ENCODE measurements at places on chromosomes 3 and 15. TPM values are rescaled to one million over a fixed set of nuclear protein-coding genes. Genes with fewer than 3 reads are reported as not detected.
A peak's percentile ranks its signal among the peaks of the same experiment; 100 is the strongest.

DNA sequence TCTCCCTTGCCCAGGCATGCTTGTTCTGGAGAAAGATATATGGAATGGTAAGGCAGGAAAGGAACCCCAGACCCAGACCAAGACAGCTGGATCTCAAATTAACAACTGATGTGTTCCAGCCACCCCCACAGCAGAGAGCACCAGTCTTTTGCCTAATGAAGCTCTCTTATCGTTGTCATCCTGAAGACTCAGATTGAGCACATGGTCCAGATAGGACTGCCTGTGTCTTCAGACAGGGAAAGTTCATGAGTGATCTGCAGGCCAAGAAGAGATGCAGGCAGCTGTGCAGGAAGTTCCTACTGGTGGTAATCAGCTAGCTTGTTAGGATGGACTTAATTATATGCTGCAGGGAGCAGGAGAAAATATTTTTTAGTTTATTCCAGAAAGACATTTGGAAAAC lies 53.3 kb downstream of the PPP2R3A start:
- no peak for DNase-seq

DNA sequence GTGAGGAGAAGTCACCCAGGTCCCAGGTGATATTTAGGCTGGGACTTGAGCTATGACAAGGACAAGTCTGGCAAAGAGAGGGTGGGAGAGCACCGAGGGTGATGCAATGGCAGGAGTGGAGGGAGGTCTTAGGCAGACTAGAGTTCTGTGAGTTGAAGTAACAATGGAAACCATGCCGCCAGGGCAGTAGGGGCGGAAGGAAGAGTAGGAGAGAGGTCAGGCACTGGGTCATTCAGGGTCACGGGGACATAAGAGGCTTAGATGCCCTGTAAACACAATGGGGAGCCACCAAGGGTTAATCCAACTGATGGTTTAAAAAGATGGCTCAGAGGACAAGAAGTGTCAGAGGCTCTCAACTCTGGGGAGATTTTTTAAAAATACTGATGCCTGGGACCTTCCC lies 199.7 kb upstream of the LRTM1 start:
- peak; percentile 18 for DNase-seq

DNA sequence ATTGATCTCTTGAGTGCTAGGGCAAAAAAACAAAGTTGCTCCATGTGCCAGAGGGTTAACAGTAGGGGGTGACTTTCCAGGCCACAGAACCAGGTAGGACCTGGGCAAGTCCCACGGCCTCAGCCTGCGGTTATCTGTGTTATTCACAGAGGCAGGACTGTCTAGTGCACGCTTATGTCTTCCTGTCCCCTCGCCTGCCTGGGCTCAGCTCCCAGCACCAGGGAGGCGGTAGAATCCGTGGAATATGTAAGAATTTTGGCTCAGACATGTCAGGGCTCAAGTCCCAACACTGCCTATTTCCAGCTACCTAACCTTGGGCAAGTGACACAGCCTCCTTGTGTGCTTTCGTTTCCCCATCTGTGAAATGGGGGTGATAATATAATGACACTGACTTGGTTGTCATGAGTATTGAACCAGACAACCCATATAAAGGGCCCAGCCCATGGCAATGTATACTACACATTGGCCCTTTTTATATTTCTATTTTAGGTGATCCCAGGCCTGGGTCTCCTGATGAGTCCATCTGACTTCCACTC lies 44.3 kb upstream of the FLNB start:
- DNase-seq: no peak

- no peak for DNase-seq
Observed at GRCh38 chr3:66397745-66398144, 103.1 kb downstream of the LRIG1 start.

GRCh38 chr3:68972358-68972979 lies 40.1 kb upstream of the TAFA4 start:
- peak; percentile 76 for DNase-seq

- DNase-seq: no peak
Observed at GRCh38 chr3:128547368-128547987, 54.5 kb upstream of the GATA2 start.

DNA sequence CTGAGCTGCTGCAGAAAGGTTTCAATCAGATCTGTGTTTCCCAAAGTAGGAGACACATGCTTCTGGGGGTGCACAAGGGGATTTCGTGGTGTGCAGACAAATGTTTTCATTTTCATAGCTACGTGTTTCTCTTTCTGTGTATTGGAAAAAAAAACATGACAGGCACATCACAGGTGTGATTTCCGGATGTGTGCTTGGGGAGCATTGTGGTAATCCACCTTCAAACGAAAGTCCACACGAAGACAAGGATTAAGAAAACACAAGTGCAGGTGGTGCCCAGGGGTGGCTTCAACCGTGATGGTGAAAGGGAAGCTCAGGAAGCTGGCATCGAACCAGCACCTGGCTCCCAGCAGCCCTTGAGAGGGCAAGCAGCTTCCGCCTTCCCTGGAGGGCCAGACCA lies 164.6 kb upstream of the LINGO1 start:
- DNase-seq: no peak

GRCh38 chr15:25465835-25466234 lies 27.0 kb upstream of the UBE3A start:
- no peak for DNase-seq

DNA sequence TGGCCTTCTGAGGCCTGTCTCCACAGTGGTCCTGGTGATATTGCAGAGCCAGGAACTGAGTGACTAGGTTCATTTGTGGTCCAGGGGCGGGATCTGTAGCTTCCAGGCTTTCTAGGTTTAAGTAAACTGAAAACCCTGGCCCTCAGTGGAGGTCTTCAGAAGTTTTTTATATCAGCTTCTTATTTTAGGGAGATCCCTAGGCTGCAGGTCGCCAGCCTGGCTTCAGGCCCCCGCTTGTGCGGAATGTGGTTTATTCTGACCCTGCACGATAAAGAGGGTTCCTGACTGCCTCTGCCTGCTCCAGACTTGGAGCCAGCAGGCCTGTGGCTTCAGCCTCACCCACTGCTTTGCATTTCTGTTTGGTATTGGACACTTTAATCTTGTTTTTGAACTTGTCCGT lies 133.9 kb upstream of the PLXNA1 start:
- DNase-seq: no peak

DNA sequence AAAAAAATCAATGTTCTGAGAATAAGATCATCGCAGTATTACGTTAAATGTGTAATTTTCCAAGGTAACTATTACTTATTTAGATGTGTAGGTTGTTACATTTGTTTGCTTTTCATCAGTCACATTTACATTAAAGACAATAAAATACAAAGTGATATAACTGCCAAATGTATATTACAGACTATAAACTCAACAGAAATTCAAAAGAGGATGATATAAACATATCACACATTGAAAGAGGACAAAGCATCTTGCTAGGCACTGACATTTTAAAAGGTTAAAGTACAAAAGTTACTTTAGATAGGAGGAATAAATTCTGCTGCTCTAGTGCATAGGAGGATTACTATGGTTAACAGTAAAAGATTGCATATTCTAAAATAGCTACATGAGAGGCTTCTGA lies 16.1 kb downstream of the VGLL4 start:
- DNase-seq: no peak

- DNase-seq: no peak
Observed at GRCh38 chr15:91711384-91712033, 142.0 kb upstream of the SLCO3A1 start.

GRCh38 chr3:192905980-192906678 lies 11.5 kb downstream of the MB21D2 start:
- DNase-seq: no peak

GRCh38 chr3:4474683-4475490 lies 7.8 kb upstream of the SUMF1 start:
- DNase-seq: no peak

GRCh38 chr3:195810455-195810845 lies 1.3 kb downstream of the MUC4 start:
- DNase-seq: no peak

GRCh38 chr3:103968751-103969150 lies 1398.0 kb upstream of the ALCAM start:
- DNase-seq: no peak

GRCh38 chr3:102132370-102132769 lies 283.1 kb downstream of the NFKBIZ start:
- no peak for DNase-seq

GRCh38 chr3:8183627-8184026 lies 318.0 kb upstream of the LMCD1 start:
- no peak for DNase-seq

DNA sequence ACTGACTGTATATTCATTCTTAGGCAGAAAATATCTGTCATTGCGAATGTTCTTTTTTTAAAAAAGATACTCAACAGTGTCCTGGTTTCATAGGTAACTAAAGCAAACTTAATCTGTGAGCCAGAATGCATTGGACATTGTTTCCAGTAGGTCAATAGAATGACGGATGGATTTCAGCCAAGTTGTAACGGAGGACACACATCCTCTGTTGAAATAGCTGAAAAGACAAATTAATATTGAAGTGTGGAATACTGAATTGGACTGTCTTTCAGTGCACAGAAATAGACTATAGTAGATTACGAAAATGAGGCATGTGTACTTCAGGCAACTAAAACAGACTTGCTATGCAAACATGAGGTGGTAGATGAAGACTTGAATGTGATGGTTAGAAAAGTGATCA lies 461.6 kb downstream of the WDR72 start:
- DNase-seq: no peak

GRCh38 chr3:178706411-178706810 lies 170.2 kb downstream of the KCNMB2 start:
- no peak for DNase-seq

DNA sequence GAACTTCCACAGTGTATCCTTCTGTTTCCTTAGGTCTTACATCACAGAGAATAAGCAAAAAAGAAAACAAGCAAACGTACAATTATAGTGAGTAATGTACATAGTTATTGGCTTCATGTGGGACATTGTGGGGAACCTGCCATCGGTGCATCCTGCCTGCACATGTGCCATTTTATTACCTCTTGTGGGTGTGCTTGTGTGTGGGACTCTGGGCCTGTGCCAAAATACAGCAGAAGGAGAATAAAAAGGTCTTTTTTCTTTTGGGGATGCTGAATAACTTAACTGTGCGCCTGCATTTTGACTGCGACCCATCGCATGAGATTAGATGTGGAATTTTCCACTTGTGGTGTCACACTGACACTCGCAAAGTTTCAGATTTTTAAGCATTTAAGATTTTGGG lies 169.6 kb upstream of the DCBLD2 start:
- DNase-seq: no peak

GRCh38 chr15:71228403-71228802 lies 113.1 kb downstream of the THSD4 start:
- no peak for DNase-seq

DNA sequence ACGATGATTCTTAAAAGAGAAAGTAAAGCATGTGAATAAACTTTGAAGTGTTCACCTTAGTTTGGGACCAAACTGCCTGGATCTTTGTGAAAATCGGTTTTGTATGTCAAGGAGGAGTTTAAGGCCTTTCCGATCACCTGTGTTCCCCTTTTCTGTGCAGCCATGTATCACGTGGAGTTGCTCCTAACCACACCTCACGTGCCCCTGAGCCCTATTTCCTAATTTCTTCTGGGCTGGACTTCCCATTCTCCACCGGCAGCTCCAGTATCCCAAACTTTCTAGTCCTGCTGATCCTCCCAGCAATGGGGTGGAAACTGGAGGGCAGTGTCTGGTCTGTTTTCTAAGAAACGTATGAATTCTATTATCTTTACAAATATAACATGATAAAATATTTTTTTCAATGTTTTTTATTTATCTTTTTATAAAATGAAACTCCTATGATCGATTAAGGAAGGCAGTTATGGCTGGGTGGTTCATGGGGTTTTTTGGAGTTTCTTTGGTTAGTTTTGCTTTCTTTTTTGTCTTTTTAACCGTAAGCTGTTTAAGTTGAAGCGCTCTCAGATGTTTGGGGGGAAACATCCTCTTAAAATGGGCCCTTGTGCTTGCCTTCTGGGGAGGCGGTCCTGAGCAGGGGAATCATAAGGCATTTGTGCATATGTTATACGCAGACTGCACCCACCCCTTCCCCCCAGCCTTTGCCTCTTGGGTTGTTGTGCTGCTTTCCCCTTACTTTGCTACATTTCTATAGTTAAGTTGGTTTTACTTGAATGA lies 43.6 kb upstream of the WWTR1 start:
- no peak for DNase-seq

DNA sequence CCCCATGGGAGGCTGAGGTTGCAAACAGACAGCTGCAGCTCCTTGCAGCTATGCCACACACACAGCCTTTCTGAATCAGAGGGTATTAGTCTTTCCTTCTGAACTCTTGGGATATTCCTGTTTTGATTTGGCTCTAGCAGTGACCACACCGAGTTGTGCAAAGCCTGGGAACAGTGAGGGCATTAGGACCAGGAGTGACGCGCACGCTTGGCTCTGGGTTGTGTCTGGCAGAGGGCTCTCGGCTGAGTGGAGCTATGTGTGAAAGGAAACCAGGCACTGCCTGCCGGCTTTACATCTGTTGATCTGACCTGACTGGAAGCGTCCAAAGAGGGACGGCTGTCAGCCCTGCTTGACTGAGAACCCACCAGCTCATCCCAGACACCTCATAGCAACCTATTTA lies at the start of gene GALNT15:
TSS of gene GALNT15 (plus strand) at position 292 of the 400 bp plus-strand sequence. CDS start 472 bp downstream, outside the sequence.
- no peak for DNase-seq

GRCh38 chr3:172749230-172749965 lies 1.1 kb upstream of the ECT2 start:
- no peak for DNase-seq

- DNase-seq: no peak
Observed at GRCh38 chr3:112394003-112394640, 61.2 kb downstream of the CD200 start.

DNA sequence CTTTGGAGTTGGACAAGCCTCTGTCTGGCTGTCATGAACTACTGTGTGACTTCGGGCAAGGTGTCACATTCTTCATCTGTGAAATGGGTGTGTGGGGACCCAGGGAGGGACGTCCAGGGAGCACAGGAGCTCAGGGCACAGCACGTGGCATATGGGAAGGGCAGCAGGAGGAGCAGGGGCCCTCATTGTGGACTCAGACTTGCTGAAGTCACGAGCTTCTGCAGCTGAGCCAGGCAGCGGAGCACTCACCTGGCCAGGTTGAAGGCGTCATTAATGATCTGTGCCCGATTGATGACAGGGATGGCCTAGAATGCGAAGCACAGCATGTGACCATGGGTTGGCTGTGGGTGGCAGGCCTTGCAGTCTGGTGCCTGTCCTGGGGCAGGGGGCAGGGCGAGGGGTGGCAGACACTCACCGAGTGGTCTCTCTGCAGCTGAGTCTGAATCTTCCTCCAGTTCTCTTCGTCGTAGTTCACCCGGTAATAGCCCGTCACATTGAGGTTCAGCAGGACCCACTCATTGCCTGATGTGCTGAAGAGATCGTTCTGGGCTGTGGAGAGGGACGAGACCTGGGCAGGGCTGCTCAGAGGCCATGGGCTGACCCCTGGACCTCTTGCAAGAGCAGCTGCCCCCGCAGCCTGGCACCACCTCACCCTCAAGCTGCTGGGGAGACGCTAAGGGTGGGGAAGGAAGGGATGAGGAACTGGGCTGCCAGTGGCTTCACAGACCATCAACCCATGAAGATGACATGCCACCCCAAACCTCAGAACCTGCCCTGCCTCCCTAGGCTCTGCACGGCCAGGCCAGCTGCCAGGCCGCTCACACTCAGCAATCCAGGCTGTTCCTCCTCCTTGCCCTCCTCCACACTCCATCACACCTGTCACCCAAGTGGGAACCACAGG lies 15.4 kb downstream of the ANPEP start:
- no peak for DNase-seq

The KNG1 gene
- not detected for total RNA-seq

The MFAP1 gene
- 41.0 TPM for total RNA-seq

The SNTN gene
- total RNA-seq: not detected

The CFAP161 gene
- total RNA-seq: not detected

The C3orf52 gene
- total RNA-seq: 22.5 TPM

The RARRES1 gene
- total RNA-seq: 2.5 TPM

The CPLX3 gene
- not detected for total RNA-seq

The HESX1 gene
- total RNA-seq: 0.98 TPM
